ENCODE measurements at places on chromosomes 12 and 14.

DNA sequence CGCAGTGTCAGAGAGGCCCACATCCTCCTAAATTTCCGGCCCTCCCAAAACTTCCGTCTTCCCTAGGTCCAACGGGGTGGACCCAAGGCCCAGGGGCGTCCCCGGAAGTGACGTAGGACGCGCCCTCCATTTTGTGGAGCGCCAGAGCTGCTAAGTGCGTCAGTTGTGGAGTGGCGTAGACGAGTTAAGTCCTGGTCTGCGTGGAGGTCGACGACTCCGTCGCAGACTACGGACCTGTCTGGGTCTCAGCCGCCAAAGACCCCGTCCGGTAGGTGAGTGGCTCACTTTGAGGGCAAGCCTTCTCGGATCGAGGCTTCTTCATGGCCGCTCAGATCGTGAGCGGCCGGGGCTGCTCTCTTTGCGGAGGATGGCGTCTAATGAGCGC lies at the start of gene SRSF5:
Gene SRSF5 (plus strand): TSS at position 159 of the 385 bp plus-strand sequence. CDS start 1,015 bp downstream, outside the sequence.
- peak; percentile 88 for DNase-seq

DNA sequence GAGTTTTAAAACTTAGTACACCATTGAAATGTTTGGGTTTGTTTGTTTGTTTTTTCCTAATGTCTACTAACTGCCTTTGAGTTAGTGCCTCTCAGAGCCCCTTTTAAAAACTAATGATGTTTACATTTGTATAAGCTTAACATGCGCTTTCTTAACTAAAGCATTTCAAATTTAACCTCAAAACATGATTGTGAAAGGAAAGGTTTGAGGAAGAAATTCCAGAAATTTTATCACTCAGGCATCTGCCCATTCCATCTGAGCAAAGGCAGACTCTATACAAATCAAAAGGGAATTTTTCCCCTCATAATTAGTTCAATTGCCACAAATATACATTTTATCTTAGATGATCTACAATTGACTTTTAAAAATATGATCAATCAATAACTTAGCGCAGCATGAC lies 230.7 kb upstream of the CAND1 start:
- DNase-seq: no peak

DNA sequence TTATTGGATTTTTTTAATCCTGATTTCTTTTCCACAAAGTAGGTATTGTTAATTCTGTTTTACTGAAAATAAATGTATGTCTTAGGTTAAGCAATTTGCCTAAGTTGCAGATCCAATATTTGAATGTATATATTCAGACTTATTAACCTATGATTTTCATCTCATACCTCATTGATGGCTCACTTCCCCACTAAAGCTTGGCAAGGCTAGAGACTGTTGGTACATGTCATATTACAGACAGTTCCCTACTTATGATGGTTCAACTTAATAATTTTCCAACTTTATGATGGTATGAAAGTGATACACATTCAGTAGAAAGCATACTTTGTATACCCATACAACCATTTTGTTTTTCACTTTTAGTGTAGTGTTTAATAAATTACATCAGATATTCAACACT lies 33.2 kb upstream of the KCNH3 start:
- no peak for DNase-seq

GRCh38 chr14:59465316-59466135 lies at the start of gene GPR135:
GPR135 (minus strand) TSS chr14:59465380; CDS start chr14:59465226, 154 bp downstream.
- no peak for DNase-seq

GRCh38 chr12:126483145-126484068 lies 1418.2 kb downstream of the AACS start:
- no peak for DNase-seq

DNA sequence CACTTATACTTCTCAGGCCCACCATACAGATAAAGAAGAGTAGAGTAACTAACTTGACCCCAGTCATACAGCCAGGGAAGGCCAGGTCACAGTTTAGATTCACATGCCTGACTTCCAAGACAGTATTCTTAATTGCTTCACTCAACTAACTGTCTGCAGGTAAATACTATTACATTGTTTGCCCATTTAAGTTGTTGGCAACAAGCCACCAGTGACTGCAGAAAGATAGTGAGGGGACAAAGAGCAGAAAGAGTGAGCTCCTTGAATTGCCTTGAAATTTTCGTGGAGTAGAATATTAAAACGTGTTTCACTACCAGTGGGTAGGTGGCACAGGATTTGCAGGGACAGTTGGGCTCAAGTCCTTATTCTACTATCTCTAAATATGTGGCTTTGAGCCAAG lies 146.3 kb upstream of the RMST start:
- no peak for DNase-seq

- DNase-seq: no peak
Measured at GRCh38 chr12:102342281-102343006, 137.9 kb downstream of the IGF1 start.

- no peak for DNase-seq
Measured at GRCh38 chr14:36504771-36505175, 15.3 kb downstream of the NKX2-1 start.

GRCh38 chr12:99131751-99132199 lies 486.7 kb downstream of the APAF1 start:
- DNase-seq: no peak

- no peak for DNase-seq
Measured at GRCh38 chr12:108948367-108948766, 68.5 kb downstream of the DAO start.

- DNase-seq: no peak
Measured at GRCh38 chr14:99546234-99546879, 57.6 kb downstream of the CCDC85C start.

- DNase-seq: no peak
Measured at GRCh38 chr12:12349711-12350665, at the start of gene MANSC1. MANSC1 (minus strand) TSS chr12:12350242; CDS start chr12:12343314, 6,928 bp downstream.

- DNase-seq: no peak
Measured at GRCh38 chr12:95205685-95206084, 11.6 kb downstream of the FGD6 start.

GRCh38 chr14:102819176-102819628 lies 42.0 kb downstream of the TRAF3 start:
- DNase-seq: no peak

DNA sequence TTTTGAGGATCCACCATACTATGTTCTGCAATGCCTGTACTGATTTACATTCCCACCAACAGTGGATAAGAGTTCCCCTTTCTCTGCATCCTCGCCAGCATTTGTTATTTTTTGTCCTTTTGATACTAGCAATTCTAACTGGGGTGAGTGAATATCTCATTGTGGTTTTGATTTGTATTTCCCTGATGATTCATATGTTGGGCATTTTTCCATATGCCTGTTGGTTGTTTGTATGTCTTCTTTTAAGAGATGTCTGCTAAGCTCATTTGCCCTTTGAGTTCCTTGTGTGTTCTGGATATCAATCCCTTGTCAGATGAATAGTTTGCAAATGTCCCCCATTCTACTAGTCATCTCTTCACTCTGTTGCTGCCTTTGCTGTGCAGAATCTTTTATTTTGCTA lies 49.0 kb upstream of the MSRB3 start:
- no peak for DNase-seq

DNA sequence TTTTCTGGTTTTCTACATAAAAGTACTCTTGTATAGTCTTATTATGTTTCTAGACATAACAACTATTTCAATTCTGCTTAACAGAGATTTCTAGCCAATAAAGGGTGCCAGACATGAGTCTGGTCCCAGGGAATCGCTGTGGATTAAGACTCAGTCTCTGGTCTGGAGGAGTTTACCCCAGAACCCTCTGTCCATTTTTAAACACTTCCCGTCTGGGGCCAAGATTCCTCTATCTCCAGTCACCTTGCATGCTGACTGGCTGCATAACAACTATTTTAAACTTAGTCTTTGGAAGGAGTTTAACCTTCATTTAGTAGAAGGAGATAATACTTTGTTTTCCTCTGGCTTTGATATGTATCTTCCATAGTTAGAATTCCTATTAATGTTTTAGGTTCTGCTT lies 163.1 kb upstream of the IFNG-AS1 start:
- DNase-seq: no peak

GRCh38 chr14:68211421-68211820 lies 391.8 kb downstream of the RAD51B start:
- no peak for DNase-seq

DNA sequence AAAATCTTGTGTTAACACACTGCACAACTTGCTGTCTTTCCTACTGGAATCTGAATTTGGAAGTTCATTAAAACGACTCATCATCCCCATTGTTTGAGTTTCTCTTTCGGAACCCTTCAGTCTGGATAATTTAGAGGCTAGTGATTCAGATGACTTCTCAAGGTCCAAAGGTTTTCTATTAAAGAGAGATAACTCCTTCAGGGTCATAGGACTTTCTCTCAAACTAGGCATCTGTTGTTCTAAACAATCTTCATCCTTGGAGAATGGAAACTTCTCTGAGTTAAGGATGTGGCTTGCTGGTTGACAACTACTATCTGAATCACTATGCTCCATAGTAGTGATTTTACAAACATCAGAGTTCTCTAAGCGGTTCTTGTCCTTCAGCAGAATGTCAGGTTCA lies 4.4 kb downstream of the MLH3 start:
- DNase-seq: no peak

- no peak for DNase-seq
Measured at GRCh38 chr14:46988312-46988711, 336.7 kb upstream of the RPL10L start.

GRCh38 chr14:91911474-91912032 lies 35.9 kb downstream of the FBLN5 start:
- no peak for DNase-seq

GRCh38 chr14:38129192-38129591 lies 78.5 kb upstream of the SSTR1 start:
- DNase-seq: no peak

- DNase-seq: no peak
Measured at GRCh38 chr12:120214626-120215356, 13.9 kb upstream of the RPLP0 start.

DNA sequence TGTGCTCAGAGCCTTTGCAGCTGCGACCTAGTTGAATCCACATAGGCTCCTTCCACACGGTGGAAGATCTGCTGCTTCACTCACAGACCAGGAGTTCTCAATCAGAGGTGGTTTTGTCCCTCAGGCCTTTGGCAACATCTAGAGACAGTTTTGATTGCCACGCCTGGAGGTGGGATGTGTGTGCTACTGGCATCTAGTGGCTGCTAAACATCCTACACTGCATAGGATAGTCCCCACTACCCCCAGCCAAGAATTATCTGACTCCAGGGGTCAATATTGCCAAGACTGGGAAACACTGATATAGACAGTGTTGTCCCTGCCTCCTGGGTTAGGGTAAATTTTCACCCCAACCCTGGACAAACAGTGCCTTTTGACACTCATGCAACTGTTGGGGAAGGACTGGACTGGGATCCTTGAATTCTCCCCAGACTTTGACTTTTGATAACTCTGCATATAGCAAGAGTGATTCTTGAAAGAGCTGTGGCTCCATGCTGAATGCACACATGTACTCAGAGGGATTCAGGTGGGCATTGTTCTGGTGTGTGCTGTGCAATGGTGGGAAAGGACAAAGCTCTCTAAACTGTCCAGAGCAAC lies 39.8 kb downstream of the BAZ2A start:
- no peak for DNase-seq

DNA sequence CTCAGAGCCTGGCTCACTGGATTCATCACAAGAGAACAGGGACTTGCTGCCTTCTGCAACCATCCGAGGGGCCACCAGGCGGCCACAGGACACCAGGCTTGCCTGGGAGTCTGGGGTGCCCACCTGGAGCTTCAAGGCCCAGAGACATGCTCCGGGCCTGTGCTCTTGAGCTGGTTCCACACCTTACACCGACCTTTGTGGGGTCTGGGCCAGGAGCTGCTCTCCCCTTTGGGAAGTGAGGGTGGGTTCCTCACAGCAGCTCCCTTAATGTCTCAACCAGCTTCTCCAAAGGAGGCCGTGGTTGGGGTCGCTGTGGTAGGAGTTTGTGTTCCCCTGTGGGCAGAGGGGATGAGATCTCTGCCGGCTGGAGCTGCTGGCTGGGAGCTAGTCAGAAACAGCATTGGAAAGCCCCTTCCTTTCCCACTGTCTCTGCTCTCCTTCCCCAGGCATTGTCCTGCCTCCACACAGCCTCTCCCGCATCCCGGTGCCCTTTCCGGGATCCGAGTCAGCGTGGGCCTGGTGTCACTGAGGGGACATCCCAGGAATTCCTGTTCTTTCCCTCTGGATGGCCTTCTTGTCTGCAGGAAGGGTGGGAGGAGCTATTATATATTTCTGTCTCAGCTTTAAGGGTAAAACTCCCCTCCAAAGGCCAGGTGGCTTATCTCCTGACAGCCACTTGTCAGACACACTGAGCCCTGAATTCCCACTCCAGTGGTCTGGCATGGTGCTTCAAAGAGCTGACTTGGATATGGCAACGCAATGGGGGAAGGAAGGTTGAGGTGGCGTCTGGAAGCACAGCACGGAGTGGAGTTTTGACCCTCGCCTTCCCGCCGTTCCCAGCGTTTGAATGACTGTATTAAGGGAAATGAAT lies 5.1 kb upstream of the PAPLN start:
- no peak for DNase-seq

GRCh38 chr12:5510251-5510805 lies 78.4 kb downstream of the NTF3 start:
- DNase-seq: no peak

- no peak for DNase-seq
Measured at GRCh38 chr14:75499084-75499875, 23.0 kb upstream of the BATF start.

DNA sequence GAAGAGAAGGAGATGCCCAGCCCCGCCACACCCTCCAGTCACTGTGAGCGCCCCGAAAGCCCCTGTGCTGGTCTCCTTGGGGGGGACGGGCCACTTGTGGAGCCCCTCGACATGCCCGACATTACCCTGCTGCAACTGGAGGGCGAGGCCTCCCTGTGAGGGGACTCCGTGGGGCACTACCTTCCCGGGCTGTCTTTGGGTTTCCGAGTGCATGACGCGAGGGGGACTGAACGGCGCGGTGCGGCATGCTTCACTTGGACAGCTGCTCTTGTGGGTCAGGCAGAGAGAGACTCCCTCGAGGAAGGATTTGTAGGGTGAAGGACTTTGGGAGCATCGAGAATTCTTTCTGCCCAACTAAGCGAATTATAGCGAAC lies 1.1 kb downstream of the CCDC184 start:
- no peak for DNase-seq

DNA sequence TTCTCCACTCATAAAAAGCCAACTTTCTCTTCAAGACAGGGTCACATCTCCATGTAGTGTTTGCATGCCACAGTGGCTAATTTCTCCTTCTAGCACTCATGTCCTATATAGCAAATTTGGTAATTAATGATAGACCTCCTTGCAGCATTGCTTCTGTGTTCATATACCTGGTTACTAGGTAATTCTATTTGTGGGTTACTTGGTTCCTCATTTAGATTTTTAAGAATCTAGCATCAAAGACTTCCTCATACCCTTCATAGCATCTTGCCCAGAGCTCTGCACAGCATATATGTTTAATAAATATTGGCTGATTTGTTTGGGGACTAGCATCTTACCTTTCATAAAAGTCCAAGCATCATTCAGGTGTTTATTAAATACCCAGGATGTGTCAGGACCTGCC lies 152.1 kb downstream of the DUSP6 start:
- no peak for DNase-seq

DNA sequence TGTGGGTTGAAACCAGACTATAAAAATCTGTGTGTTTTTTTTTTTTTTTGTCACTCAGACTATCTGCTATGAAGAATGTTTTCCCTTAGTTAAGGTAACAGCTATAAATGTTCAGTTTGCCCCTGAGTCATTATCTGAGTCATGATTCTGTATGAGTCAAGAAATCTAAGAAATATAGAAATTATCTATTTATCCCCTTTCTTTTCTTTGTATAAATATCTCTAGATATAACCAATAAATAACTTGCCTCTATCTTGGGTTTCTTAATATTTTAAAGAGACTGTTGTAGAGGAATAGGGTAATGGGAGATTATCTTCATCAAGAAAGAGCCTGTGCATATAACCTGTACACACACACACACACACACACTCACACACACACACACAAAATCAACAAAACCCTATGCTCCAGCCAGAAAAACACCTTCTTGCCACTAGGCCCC lies 161.7 kb upstream of the EEA1 start:
- DNase-seq: no peak

Measured in omental fat pad (tissue), 4 donors.